ENCODE measurements at places on chromosomes 1 and 21.

GRCh38 chr1:221343607-221344006, 398.3 kb downstream of the DUSP10 start:
- no peak for DNase-seq

GRCh38 chr1:204730826-204731459, 45.4 kb upstream of the LRRN2 start:
- DNase-seq, result no peak

- DNase-seq, result peak; percentile 22
These were observed 4.5 kb downstream of the HDGF start for GRCh38 chr1:156746728-156747631.

- DNase-seq, result no peak
These were observed 39.1 kb upstream of the TTLL7 start for GRCh38 chr1:84037758-84038611.

- no peak for DNase-seq
These were observed 51.3 kb downstream of the PCP4 start for GRCh38 chr21:39918558-39918957.

- no peak for DNase-seq
These were observed 21.5 kb upstream of the HMGB4 start for GRCh38 chr1:33842348-33842747.

DNA sequence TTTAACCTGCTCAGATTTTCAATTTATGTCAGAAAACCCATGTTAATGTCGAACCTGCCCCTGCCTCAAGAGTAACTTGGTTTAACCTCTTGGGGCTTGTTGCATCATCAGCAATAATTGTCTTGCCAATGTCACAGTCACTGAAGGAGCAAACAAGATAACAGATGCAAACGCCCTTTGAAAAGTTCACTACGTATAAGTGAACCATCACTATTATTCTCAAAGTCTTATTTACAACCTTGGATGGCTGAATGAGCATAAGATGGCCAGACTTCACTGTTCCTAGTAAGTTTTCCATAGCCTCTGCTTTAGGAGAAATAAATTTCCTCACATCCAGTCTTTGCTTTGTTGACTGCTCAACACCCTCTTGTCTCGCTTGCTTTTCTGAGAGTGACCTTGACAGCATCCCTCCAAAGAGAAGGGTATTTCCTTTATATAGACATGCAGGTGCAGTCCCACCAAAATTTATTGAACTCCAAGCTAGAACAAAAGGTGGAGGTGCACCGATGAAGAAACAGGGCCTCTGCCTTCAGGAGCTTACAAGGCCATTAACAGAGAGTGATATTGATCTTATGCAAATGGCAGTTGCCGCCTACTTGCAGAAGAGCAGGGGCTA, 749 bp upstream of the LRIG2 start:
- DNase-seq, result no peak

GRCh38 chr1:174963529-174964125, 36.1 kb upstream of the CACYBP start:
- DNase-seq, result no peak

- no peak for DNase-seq
These were observed 314.8 kb upstream of the C1orf174 start for GRCh38 chr1:4214826-4215225.

Measured in NCI-H1436 treated with DMSO at 0.1 percent for 48 hours (cell line).